Activated naive CD8-positive, alpha-beta T cell treated with anti-CD3 and anti-CD28 coated beads, Interleukin-2, amount 50 U/mL, for 16 hours (primary cell): ENCODE measurements at places on chromosomes 3 and 15.

DNA sequence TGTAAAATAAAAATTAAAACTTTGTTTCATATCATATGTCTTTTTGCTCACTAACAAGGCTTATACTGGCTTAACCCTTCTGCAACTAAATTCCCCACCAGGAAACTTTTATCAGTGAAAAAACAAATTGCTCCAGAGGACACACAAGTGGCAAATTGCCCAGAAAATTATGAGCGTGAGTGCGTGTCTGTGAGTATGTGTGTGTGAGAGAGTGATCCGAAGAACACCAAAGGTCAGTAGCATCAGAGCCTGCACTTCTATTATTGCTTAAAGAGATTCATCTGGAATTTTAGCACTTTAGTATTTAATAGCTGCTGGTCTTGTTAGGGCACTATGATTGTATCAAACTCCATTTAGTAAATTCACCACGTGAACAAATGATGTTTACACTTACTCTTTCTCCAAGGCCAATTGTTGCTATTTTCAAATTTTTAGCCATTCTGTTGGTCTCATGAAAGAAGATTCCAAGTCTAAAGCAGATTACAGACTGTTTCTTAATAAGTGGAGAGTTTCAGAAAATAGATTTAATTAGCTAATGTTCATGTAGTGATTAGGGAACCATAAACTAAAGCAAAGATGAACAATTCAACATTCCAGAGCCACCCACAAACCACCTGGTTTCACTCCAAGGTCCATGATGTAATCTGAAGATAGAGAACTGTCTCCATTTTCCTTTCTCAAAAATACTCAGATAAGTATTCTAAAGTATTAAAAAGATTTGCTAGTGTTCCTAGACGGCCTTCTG lies 91.1 kb upstream of the IL12A start:
- DNase-seq = no peak

GRCh38 chr3:141255846-141256261 lies 24.2 kb downstream of the PXYLP1 start:
- no peak for DNase-seq

DNA sequence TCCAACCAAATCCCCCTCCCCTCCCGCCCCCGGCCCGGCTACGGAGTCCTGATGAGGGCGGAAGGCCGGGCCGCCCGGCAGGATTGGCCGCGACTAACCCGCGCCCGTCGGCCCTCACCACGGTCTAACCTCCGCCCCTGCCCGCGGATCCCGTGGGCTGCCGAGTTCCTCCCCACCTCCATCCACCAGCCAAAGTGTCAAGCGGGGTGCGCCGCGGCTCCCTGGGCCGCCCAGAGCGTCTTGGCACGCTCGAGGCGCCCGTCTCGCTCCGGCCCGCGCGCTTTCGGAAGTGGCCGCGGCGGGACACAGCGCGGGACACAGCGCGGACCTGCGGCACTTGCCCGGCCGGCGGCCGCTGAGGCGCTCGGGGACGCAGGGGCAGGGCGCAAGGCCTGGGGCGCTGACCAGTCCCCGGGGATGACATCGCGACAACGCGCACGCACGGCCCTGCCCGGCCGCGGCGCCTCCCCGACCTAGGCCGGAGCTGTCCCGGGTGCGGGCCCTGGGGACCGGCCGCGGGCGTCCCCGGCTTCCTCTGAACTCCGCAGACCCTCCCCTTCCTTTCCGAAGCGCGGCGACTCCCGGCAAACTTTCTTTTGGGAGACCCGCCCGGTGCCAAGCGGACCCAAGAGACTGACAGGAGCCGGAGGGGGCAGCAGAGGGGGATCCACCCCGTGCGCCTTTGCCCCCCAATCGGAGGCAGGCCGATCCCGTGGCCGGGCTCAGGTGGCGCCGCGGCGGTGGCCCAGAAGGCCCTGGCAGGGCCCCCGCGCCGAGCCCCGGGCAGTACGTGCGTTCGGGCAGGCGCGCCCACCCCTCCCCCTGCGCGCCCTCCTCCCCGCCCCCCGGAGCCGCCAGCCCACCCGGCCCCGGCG lies 112.8 kb upstream of the ICE2 start:
- no peak for DNase-seq

DNA sequence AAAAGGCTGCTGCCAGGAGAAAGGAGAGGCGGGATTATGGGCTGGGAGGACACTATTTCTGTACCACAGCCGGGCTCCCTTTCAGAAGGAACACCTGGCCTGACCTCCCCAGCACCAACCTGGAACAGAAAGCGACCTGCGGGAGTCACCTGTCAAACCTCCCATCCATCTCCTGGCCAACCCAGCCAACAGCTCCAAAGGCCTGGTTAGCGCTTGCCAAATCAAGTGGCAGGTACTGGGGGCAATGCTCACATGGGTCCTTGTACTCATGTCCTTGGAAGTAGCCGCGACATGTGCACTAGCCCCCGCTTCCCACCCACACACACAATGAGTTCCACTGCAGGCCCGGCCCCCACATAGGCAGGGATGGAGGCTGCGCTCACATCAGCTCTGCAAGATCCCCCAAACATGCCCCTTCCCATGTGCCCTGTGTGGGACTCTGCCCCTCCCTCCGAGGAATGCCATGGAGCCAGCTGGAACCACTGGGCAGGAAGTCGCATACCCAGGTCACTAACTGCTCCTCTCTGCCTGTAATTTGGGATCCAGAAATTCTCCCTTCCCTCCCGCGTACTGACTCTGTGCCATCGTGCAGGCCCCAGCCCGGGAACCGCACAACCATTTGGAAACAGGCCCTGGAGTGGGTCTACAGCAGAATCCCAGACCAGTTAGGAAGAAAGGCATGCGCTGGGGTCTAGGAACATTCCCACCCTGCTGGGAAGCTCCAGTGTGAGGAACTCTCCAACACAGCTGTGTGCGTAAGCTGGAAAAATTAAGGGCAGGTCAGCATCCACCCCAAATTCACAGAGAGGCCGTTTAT lies 98.9 kb downstream of the LRIG1 start:
- no peak for DNase-seq

GRCh38 chr3:151625086-151625485 lies 108.6 kb upstream of the AADACL2 start:
- DNase-seq = no peak

GRCh38 chr3:71039332-71039731 lies 544.2 kb downstream of the FOXP1 start:
- no peak for DNase-seq

- DNase-seq = no peak
Measured at GRCh38 chr3:44130249-44130648, 111.4 kb upstream of the TOPAZ1 start.

DNA sequence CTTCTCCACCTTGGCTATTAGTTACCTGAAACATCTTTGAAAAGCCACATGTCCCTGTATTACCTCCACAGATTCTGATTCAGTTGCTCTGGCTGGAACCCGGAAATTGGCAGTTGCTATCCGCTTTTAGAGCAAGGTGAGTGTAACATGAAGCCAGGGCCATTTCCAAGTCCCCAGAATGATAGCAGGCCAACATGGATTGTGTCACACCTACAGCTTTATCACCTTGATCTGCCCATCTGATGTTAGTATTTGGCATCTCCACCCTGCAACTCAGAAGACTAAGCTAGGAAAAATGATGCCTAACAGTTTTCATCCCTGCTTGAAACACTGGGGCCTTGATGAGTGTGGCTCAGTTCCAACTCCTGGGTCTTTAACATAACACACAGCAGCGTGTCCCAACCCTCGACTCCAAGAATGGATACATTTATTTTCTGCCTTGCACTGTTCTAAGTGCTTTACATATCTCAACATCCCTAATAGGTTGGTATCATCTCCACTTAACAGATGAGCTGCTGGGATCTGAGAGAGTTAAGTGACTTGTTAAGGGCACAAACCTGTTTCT lies 21.3 kb upstream of the NUDT16 start:
- no peak for DNase-seq

DNA sequence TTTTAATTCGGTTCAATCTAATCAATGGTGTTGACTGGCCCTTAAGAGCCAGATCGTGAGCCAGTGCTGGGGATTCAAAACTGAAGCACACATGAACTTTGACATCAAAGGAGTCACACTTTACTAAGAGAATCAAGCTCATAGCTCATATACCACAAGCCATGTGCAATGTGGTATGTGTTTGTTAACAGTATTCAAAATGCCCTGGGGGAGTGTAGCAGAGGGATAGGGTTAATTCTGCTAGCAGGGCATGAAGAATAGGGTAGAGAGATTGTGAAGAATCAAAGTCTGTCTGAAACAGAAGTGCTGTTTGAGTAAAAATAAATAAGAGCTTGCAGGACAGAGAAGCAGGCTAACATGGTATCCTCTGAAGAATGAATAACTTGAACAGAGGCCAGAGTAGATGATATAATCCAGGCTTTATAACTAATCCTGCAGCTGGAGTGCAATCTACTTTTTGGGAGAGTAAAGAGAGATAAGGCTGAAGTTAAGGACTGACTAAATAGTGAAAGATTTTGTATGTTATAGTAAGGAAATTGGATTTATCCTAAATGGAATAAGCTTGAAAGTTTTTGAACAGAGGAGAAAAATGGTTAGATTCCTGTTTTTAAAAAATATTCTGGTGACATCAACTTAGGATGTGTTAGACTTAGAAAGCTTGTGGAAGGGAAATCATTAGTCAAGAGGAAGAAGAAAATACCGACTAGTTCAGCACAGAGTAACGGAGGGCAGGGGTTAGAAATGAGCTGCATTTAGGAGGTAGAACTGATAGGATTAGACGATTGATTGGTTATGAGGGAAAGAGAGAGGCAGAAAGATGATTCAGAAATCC lies 292.0 kb downstream of the NFKBIZ start:
- DNase-seq = no peak

- no peak for DNase-seq
Measured at GRCh38 chr3:49724586-49724985, 835 bp upstream of the GMPPB start.

- DNase-seq = no peak
Measured at GRCh38 chr3:15556512-15556911, 35.0 kb upstream of the COLQ start.

GRCh38 chr3:134910026-134910425 lies 115.0 kb downstream of the EPHB1 start:
- no peak for DNase-seq

DNA sequence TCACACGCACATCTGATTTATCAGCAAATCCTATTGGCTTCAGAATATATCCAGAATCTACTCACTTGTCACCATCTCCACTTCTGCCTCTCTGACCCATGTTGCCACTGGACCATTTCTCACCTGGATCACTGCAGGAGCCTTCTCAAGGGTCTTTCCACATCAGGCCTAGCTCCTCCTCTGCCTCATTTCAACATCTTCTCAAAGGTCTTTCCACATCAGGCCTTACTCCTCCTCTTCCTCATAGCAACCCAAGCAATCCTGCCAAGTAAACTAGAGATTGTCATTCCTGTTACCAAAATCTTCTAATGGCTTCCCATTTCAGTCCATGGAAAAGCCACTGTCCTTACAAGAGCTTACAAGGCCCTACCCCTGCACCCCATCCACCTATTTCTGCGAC lies 18.0 kb upstream of the DUT start:
- no peak for DNase-seq

DNA sequence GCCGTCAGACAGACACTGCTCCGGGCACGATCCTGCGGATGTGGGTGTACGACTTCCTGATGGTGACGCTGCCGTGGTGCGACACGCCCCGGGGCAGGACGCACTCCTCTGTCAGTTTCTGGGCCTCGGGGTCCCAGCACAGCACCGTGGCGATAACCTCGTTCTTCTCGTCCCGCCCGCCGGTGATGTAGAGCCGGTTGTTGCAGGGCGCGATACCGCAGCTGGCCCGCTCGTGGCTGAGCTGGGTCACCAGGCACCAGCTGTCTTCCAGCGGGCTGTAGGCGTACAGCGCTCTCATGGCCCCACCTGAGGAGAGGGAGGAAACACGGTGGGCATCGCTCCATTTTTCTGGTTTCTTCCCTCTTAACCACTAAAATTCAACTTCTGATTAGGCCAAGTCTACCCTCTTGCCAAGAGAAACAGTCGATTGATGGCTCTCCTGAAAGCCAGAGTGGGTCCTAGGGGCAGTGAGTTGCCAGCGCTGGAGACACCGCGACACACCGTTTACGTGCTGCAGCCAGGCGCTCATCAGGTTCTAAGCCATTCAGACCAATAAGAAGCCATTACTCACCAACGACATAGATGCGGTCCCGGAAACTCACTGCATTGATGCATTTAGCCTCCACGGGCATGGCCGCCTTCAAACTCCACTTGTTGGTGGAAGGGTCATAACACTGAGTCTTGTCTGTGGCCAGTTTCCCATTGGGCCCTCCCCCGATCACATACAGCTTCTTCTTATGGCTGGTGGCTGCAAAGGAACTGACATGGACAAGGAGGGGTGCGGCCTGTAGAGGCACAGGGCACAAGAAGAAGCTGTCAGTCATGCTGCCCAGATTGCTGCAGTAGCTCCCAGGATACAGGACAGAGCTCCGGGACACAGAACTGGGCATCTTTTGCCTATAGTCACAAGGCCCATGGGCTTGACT lies 63.3 kb downstream of the KLHL6 start:
- no peak for DNase-seq
